ENCODE measurements at places on chromosomes 2 and 18.
A peak's percentile ranks its signal among the peaks of the same experiment; 100 is the strongest.

- peak; percentile 51 for DNase-seq
These were observed 109.7 kb downstream of the MSH2 start for GRCh38 chr2:47512581-47513083.

DNA sequence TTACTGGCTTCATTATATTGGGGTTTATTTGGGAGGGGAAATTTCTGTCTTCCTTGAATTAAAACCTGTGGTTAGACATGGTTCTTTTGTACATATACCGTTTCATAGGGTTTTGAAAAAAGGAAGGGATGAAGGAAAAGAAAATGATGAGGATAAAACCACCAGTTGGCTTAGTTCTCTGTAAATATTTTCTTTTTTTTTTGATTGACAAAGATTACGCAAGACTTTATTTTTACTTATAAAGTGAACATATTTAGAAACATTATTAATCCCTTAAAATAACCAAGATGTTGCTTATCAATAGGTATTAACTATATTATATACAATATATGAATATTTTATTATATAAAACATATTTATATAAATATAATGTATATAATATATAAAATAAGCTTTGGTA lies 45.1 kb upstream of the TUBA3E start:
- DNase-seq, result no peak

DNA sequence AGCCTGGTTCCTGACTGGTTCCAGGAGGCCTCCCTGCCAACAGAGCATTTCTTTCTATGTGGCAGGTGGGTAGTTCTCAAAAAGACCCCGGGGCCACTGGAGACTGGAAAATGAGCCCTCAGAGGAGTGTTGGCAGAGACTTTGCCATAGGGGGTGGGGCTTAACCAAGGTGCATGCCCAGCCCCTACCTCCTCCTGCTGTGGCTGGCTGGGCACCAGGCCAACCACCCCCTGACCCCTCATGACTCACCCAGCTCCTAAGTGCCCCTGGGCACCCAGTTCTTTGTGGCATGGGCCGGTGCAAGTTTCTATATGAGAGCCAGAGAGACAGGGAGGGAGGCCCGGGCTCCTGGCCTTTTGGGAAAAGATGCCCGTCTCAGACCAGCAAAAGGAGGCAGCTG lies 98.2 kb upstream of the SMAD2 start:
- DNase-seq, result no peak

GRCh38 chr2:102418421-102418961 lies 4.5 kb upstream of the IL18RAP start:
- no peak for DNase-seq

DNA sequence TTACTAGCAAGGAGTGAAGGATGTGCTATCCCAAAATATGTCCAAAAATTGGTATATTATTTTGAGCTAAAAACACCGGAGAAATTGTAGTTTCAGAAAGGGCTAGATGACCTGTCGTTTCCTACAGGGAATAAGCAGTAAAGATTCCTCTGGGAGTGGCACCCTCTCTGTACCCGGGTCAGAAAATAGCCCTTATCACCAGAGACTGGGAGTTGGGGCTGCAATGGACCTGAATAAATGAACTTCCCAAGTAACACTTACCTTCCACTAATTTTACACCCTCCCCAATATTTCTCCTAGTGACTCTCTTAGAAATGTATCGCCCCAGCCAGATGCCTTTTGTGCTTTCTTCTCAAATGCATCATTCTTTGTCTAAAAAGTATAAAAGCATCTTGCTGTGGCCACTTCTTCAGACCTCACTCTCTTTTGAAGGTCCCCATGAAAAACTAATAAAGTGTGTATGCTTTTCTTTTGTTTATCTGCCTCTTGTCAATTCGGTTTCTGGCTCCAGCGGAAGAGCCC lies 734 bp upstream of the RMC1 start:
- DNase-seq, result no peak

DNA sequence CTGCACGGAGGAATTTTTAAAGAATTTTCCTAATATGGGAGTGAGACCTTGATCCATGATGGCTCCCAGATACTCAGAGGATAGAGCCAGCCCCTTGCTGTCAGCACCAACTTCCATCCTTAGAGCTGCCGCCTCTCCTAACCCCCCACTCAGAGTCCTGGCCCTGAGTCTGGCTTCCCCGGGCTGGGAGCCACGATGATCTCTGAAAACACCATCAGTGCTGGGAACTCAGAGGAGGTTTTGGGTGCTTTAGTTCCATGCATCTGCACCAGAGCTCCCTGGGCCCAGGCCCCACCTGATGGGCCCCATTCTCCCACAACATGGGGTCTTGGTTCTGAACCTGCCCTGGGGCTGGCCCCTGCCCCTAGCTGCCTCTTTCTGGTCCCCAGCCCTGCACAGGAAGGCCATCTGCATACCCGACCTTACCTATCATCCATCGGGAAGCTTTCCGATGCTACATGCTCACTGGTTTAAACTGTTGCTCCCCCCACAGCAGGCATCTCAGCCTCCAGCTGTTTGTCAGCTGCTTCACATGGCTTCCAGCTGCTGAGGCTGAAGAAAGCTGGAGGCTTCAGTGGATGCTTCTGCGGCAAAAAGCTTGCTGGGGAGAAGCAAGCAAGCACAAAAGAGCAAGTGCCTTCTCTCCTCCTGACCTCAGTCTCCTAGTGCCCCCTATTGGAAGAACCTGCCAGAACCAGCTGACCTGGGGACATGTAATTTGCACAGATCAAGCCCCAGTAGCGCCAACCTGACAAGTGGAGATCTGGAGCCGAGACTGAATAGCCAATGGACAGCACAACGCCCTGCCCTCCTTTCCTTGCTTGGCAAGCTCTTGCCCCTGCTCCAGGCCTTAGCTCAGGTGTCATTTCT lies 24.2 kb upstream of the RHOB start:
- peak; percentile 81 for DNase-seq

- no peak for DNase-seq
These were observed 77.4 kb upstream of the GCFC2 start for GRCh38 chr2:75788154-75788553.

DNA sequence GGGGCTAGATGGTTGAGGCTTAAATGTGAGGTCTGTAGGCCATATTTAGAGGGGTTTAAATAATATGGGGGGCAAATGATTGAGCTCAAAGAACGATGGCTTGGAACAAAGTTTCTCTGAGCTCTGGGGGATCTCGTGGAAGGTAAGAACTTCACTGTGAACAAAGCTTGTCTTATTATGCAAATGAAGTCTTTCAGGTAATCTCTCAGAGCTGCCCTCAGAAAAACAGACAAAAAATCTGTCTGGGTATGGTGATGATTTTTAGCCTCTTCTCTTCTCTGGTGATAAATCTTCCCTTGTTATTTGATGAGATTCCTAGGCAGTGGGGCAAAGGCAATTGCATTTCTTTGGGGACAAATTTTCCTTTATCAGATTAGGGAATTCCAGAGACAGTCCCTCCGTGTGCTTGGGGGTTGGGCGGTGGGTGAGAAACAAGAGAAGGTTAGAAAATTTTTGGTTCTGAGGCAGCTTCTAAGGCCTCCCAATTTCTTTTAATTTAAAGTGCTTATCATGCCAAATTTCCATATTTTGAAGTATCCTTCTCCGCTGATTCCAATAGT lies 760.4 kb downstream of the TSN start:
- no peak for DNase-seq

- DNase-seq, result peak; percentile 37
These were observed 59.5 kb downstream of the TNFRSF11A start for GRCh38 chr18:62384610-62385097.

- no peak for DNase-seq
These were observed 94.9 kb downstream of the AGAP1 start for GRCh38 chr2:235588750-235589149.

DNA sequence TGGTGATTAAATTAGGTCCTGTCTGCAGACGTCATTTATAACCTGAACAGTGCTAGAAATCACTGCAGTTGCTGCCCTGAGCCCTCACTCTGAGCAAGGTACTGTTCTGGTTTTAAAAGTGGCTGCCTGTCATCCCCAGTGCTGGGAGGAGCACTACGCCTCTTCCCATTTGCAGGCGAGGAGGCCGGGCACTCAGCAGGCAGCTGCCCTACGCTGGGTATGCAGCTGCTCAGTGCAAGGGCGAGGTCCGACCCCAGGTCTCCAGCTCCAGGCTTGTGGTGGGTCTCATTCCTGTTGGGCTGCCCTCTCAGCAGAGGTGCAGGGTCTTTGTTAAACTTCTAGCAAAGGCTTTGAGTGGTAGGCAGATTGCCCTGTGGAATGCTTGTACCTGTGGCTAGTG lies 15.7 kb downstream of the CNDP2 start:
- no peak for DNase-seq

DNA sequence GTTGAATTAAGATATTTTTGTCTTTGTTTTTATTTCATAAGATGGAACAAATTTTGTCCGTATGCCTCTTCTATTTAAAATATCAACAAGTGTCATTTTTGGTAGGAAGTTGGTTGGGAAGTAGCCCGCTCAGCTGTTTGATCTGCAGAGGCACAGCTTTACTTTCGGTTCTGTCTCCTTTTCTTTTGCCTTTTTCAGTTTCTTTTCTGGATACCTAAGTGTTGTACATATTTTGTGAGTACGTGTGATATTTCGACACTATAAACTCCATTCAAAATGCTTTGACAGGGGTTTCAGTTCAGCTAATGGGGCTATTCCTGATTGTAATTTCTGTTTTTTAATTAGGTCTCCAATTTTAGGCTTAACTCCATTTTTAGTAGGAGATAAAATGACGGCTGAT lies 1785.0 kb upstream of the LRRTM1 start:
- no peak for DNase-seq
